Muscle of leg (tissue), 16 donors: ENCODE measurements at places on chromosomes 1 and 21. TPM values are rescaled to one million over a fixed set of nuclear protein-coding genes. Genes with fewer than 3 reads are reported as not detected.
A peak's percentile ranks its signal among the peaks of the same experiment; 100 is the strongest.

Gene CACNA1E
- 0.22 TPM for total RNA-seq

DNA sequence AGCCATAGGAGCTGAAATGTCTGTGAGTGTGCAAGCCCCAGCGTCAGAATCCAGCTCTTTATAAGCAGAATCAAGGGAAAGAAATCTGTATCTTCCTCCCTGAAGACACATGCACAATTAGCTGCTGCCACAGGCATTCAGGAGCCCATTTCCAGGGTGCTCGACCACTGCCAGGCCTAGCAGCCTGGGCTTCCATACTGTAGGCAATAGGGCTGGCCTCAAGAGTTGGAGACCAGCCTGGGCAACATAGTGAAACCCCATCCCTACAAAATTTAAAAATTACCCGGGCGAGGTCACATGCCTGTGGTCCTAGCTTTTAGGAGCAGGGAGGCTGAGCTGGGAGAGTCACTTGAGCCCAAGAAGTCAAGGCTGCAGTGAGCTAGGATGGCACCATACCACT lies 41.0 kb downstream of the NEK2 start:
- no peak overlapping the region for H3K27ac ChIP-seq
- no peaks in the 10 kb centered on the region for H3K27me3 ChIP-seq
- no peak overlapping the region for H3K4me3 ChIP-seq
- no peaks in the 10 kb centered on the region for H3K36me3 ChIP-seq
- no peak for DNase-seq

Gene HSPA6
- 0.49 TPM for total RNA-seq

DNA sequence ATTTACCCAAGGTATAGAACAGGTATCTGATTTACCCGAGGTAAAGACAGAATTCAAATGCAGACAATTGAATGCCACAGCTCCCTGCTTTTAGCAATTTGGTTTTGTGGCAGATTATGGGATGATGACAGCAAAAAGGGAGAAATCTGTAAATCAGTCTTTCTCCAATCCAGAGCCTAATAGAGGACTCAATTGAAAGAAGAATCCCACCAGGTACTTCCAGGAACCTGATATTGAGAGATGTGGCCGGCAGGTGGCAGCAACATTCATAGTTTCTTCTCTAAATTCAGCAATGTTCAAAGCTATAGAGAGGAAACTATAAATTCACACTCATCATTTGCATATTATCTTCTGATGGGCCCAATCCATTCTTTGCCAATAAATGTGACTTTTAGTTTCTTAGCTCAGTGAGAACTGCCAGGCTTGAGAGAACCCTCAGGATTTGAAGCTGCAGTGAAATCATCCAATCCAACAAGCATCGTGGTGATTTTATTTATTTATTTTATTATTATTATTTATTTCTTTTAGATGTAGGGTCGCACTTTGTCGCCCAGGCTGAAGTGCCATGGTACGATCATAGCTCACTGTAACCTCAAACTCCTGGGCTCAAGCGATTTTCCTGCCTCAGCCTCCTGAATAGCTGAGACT lies 9.8 kb upstream of the PHACTR4 start:
- H3K27me3 ChIP-seq: no peaks in the 10 kb centered on the region
- DNase-seq: peak; percentile 69
- H3K27ac ChIP-seq: no peak overlapping the region
- no peaks in the 10 kb centered on the region for H3K4me1 ChIP-seq

Gene SCYL3
- 10.3 TPM for total RNA-seq

DNA sequence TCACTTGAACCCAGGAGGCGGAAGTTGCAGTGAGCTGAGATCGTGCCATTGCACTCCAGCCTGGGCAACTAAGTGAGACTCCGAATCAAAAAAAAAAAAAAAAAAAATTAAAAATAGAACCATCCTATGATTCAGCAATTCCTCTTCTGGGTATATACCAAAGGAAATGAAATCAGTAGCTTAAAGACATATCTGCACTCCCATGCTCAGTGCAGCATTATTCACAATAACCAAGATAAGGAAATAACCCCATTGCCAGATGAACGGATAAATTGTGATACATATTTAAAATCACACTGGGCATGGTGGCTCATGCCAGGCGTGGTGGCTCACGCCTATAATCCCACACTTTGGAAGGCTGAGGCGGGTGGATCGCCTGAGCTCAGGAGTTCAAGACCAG lies 23.8 kb downstream of the ALDH9A1 start:
- peaks cover 32% of the 10 kb centered on the region for H3K36me3 ChIP-seq
- H3K4me3 ChIP-seq: no peak overlapping the region
- no peaks in the 10 kb centered on the region for H3K27me3 ChIP-seq
- H3K27ac ChIP-seq: no peak overlapping the region

Gene ROR1
- total RNA-seq: 10.5 TPM

GRCh38 chr1:25654109-25654660 lies 37.6 kb downstream of the MAN1C1 start:
- H3K36me3 ChIP-seq: no peaks in the 10 kb centered on the region
- peaks cover 53% of the 10 kb centered on the region for H3K4me1 ChIP-seq
- no peak for DNase-seq
- H3K27me3 ChIP-seq: no peaks in the 10 kb centered on the region
- no peak overlapping the region for H3K4me3 ChIP-seq

DNA sequence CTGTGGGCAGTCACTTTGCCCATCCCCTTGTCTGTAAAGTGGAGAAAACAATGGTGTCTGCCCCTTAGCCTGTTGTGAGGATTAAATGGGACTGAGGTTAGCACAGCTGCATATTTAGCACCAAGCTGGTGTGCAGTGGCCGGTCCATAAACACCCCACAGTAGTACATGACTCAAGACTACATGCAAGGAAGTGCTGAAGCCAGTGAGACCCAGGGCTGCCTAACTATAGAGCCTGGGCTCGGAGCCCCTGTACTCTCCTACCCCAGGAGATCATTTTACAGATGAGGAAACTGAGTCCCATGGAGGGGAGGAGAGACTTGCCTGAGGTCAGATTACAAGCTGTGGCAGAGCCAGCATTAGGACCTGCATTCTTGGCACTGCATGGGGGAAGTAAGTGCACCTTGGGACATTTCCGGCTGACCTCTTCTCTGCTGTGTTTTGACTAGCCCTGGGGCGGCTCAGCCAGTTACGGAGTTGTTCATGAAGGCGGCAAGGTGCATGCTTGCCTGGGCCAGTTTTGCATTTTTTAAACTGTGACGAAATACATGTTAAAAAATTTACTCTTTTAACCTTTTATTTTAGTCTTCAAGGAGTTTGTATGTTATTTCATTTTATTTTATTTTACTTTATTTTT lies 3.2 kb downstream of the SERINC2 start:
- DNase-seq: no peak
- no peak overlapping the region for H3K4me3 ChIP-seq
- peaks cover 32% of the 10 kb centered on the region for H3K27me3 ChIP-seq
- peaks cover 9% of the 10 kb centered on the region for H3K36me3 ChIP-seq

- no peak overlapping the region for H3K4me3 ChIP-seq
- H3K27ac ChIP-seq: no peak overlapping the region
- peaks cover 2% of the 10 kb centered on the region for H3K27me3 ChIP-seq
- no peaks in the 10 kb centered on the region for H3K36me3 ChIP-seq
- DNase-seq: no peak
- H3K4me1 ChIP-seq: no peaks in the 10 kb centered on the region
Measured at GRCh38 chr1:157702308-157702825, 1.8 kb upstream of the FCRL3 start.

Gene SLC6A17
- 0.04 TPM for total RNA-seq

- no peaks in the 10 kb centered on the region for H3K27me3 ChIP-seq
- no peak overlapping the region for H3K4me3 ChIP-seq
- DNase-seq: peak; percentile 72
- H3K4me1 ChIP-seq: peaks cover 25% of the 10 kb centered on the region
- peak overlapping the region; percentile 69 for H3K27ac ChIP-seq
Measured at GRCh38 chr1:156090138-156090839, 8.0 kb upstream of the MEX3A start.
